ENCODE measurements at places on chromosomes 7 and 10.

DNA sequence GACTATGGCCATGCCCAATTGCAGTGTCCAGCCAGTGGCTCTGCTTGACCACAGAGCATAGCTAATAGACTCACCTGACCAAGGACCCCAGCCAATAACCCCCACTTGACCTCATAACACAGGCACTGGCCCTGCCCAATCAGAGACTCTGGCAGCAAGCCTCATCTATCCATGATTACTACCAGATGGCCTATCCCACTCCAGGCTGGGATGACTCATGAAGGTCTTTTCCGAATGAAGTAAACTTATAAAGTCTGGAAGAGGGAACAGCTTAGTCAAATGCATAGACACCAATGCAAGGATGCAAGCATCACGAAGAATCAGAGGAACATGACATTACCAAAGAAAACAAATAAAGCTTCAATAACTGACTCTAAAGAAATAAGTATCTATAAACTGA lies 141.4 kb downstream of the TMEM168 start:
- DNase-seq: no peak

- no peak for DNase-seq
Measured at GRCh38 chr10:103967448-103968071, 620 bp downstream of the SLK start.

- no peak for DNase-seq
Measured at GRCh38 chr10:77381750-77382149, 255.9 kb downstream of the KCNMA1 start.

GRCh38 chr7:18693406-18693805 lies 197.9 kb downstream of the HDAC9 start:
- DNase-seq: no peak

- DNase-seq: no peak
Measured at GRCh38 chr7:109956916-109957315, 1134.0 kb upstream of the LRRN3 start.

GRCh38 chr10:5530412-5530806 lies 5.6 kb downstream of the CALML3 start:
- DNase-seq: no peak

GRCh38 chr7:106644999-106645398 lies 16.0 kb downstream of the CCDC71L start:
- DNase-seq: no peak

- DNase-seq: peak; percentile 9
Measured at GRCh38 chr10:123614888-123615287, 51.3 kb upstream of the GPR26 start.

GRCh38 chr7:29547421-29547820 lies 16.2 kb upstream of the PRR15 start:
- no peak for DNase-seq

- no peak for DNase-seq
Measured at GRCh38 chr10:13329565-13329964, 18.5 kb downstream of the SEPHS1 start.

DNA sequence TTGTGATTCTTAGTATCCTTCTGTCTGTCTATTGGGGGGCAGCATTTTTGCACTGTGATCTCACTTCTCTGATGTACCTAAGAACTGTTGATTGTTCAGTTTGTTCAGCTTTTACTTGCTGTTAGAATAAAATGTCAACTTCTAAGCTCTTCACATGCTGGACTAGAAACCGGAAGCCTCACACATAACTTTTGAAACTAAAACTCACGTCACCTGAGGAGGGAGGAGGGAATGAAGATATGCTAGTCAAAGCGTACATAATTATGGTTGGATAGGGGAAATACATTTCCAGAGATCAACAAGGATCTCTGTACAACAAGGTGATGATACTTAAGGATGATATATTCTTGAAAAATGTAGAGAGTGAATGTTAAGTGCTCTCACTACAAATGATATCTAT lies 609.7 kb downstream of the INHBA start:
- DNase-seq: no peak

DNA sequence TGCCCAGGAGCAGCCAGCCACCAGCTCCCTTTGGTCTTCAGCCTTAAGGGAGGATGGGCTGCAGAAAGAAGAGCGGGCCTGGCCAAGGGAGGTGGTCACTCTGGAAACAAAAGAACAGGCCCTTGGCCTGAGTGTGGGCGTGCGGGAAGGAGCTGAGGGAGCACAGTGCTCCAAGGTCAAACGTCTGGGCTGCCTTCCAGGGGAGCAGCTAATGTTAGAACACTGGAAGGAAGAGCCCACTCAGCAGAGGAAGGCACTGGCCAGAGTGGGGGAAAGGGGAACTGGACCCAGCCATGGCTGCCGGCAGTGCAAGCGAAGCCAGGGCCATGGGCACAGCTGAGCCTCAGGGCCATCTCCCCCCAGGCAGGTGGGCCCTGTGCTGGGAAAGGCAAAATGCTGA lies 42.7 kb downstream of the FAM53B start:
- DNase-seq: no peak

DNA sequence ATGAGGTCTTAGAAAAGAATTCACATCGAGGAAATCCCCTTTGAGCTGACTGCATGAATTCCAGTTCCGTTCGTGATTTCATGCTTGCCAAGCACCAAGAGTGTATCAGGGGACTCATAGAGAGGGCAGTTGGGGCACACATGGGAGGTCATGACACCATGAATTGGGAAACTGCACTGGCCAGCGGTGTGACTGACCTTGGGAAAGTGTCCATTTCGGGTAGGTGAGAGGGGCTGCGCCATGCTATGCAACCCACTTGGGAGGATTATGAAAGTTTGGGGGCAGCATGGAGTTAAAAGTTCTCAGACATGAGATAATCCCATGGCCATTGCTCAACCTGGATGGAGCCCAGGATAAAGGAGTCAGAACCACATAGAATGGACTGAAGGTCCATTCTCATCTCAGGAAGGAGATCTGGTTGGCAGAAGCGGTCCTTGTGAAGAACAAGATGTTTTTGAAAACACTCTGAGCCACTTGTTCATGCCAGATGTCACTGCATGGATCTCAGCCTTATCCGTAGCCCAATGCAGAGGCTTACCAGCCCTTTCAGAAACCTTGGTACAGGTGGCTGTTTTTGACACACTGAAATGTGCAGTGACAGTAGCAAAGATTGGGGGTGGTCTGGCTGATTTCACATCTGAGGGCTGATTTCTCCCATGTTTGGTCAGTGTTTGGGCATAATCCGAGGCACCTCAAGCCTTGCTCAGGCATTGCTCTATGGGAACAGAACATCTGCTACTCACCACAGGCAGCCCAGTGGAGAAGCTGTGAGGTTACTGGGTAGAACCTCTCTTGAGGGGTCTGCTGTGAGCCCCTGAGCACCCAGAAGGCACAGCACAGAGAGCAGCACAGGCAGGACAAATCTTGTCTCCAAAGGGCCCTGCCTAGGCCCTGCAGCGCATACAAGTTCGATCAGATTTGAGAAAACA lies 252.3 kb downstream of the CXCL12 start:
- DNase-seq: no peak

- no peak for DNase-seq
Measured at GRCh38 chr7:12759151-12759550, 71.7 kb downstream of the ARL4A start.

- DNase-seq: no peak
Measured at GRCh38 chr7:134502463-134503371, 24.6 kb upstream of the AKR1B10 start.

- no peak for DNase-seq
Measured at GRCh38 chr7:112630565-112630964, 149.8 kb downstream of the LSMEM1 start.

DNA sequence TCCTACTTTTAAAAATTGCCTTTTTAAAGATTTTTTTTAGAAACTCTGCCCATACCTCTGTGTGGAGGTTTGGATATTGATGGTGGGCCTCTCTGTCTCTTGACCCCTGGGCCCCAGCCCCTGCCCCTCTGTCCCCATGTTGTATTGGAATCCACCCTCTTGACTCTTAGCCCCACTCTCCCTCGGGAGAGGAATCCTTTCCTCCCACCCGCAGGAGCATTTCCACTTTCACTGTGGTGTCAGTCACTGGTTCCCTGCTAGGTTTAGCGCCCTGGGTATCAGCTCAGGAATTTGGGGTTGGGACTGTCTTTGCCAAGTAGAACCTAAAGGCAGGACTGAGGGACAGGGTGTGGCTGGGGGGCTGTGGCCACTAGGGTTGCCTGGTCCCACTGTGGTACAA lies 10.1 kb downstream of the PFKFB3 start:
- no peak for DNase-seq

- no peak for DNase-seq
Measured at GRCh38 chr10:126455766-126456405, 67.6 kb upstream of the ADAM12 start.

- DNase-seq: no peak
Measured at GRCh38 chr10:16521311-16522016, at the start of gene C1QL3. Gene C1QL3, minus strand, starts transcription at chr10:16521879. Its CDS starts 814 bp downstream, at chr10:16521065.

- no peak for DNase-seq
Measured at GRCh38 chr10:95039281-95039680, 30.0 kb downstream of the CYP2C8 start.

DNA sequence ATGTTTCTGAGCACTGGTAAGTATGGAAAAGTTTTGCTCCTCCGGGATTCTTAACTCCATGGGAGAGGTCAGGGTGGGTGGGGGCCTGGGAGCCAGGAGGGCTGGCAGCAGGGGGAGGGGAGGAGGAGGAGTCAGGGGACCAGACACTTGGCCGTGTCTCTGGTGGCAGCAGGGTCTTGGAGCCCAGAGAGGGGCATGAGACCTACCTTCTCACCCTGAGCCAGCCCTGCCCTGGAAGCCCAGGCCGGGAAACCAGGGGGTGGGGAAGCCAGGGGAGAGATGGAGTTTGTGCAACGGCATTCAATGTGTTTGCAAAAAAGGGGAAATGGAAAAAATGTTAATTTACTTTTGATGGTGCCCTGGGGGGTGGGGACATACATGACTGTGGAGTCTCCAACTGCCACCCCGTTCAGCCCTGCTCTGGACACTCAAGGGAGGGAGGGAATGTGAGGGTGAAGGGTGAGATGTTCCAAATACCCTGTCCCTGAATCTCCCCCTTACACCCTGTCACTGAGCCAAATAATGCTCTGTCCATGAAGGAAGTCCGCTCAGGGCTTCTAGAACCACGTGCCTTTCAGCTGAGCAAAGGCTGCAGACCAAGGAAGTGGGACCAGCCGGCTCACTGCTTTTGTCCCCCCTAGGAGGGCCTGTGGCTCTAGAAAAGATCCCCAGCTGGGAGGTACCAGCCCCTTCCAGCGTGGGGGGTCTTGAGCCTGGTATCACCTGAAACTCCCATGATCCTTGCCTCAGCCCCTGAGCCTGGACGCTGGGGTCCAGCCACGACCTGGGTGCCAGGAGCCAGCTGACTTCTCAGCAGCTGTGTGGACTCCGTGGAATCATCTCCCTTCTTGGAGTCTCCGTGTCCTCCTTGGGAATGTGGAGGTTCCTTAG lies 48.3 kb downstream of the TMEM270 start:
- no peak for DNase-seq

- no peak for DNase-seq
Measured at GRCh38 chr7:18508443-18509427, 13.2 kb downstream of the HDAC9 start.

- DNase-seq: no peak
Measured at GRCh38 chr10:81564143-81564542, 310.9 kb upstream of the NRG3 start.

DNA sequence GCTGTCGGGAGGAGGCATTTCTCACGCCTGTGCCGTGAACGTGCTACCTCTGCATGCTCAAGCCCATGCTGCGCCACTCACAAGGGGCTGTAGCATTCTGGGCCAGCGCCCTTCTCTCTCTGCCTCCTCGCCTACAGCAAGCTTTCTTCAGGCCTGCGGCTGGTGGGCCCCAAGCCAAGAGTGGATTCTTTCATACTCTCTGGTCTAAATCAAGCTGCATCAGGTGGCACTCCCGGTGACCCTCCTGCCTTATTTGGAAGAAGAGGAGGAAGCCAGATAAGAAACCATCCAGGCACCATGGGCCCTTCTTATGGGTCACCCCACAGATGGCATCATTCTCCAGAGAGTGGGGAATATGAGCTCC lies 86.7 kb upstream of the DUSP5 start:
- DNase-seq: no peak

DNA sequence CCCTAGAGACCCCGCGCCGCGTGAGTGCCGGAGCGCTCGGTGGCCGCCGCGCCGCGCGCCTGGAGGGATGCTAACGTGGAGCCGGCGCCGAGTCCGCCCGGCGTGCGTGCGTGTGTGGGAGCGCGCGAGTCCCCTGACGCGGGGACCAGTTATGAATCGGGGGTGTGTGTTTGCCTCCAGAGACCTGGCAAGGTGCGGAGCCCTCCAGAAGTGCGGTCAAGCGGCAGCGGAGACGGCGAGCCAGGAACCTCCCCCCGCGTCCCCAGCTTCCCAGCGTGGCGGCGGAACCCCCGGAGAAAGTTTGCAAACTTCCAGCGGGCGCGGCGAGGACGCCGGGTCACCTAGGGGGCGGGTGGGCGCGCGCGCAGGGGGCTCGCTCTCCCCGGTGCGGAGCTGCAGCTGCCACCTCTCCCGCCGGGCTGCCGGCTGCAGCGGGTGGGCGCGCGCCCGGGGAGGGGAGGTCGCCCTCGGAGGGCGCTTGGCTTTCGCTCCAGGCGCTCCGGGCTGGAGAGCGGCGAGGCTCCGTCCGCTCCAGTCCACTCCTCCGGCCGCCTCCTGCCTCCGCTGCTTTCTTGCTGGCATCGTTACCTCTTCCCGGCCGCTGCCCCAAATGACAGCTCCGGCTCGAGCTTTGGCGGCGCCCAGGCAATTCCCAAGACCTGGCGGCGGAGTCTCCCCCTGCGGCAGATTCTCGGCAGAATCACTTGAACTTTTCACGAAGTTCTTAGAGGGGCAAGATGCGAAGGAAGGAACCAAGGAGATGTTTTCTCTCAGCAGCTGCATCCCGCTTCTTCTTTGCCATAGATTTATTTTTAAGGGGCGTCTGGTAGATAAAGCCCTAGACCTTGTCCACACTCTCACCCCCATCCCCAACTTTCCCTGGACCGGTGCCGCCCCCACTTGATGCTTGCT lies 2.3 kb upstream of the CREB5 start:
- no peak for DNase-seq

DNA sequence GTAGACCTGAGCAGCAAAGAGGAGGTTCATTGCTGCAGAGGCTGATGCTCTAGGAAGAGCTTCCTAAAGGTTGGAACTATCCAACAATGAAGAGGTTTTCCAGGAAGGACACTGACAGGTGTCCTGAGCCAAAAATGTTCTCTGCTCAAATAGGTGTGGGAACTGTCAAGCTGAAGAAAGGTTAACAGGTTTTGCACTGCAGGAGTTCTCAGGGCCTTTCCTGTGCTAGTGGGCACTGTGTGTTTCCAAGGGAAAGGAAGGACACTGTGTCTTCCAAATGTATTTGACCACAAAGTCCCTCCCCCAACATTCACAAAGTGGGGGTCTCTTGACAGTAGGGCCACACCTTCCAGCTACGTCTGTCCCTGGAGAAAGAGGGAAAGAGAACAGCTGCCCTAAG lies 4.0 kb downstream of the ZCCHC24 start:
- DNase-seq: no peak

GRCh38 chr7:104862719-104863118 lies 151.3 kb upstream of the KMT2E start:
- no peak for DNase-seq

DNA sequence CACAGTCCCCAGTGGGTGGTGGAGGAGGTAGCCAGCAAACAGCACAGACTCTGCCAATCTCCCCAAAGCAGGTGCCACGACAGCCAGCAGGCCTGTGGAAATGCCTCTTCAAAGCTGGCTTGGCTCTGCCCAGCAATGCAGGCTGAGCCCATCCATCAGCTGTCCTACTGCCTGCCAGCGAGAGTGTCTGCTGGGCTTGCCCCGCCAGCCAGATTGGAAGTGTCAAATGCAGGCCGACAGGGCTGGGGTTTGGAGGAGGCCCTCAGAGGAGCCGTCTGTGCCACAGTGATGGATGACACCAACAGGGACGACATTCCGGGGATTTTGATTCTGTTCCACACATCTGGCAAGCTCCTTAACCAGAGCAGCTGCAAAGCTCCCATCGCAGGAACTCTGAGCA lies 16.7 kb downstream of the HABP2 start:
- DNase-seq: no peak

Data from stimulated activated CD4-positive, alpha-beta T cell treated with anti-CD3 and anti-CD28 coated beads, Interleukin-1b, Interleukin-23, amount 100 ng/mL, for 24 hours (primary cell).